Left lung (tissue), 14 donors: ENCODE measurements at places on chromosomes 5 and 9. TPM values are rescaled to one million over a fixed set of nuclear protein-coding genes. Genes with fewer than 3 reads are reported as not detected.

PCDHB4 gene
- polyA plus RNA-seq: 3.5 TPM

TYRP1 gene
- 9.9 TPM for polyA plus RNA-seq

NR5A1 gene
- polyA plus RNA-seq: not detected

SEMA5A gene
- polyA plus RNA-seq: 18.7 TPM

EIF4EBP3 gene
- 12.1 TPM for polyA plus RNA-seq

CARD6 gene
- 6.3 TPM for polyA plus RNA-seq

SLC6A7 gene
- 0.13 TPM for polyA plus RNA-seq

ADGRV1 gene
- 12.5 TPM for polyA plus RNA-seq

IFNK gene
- not detected for polyA plus RNA-seq

- DNase-seq: no peak
- H3K4me1 ChIP-seq: no peaks in the 10 kb centered on the region
- H3K27ac ChIP-seq: no peak overlapping the region
- H3K36me3 ChIP-seq: no peaks in the 10 kb centered on the region
- no peaks in the 10 kb centered on the region for H3K27me3 ChIP-seq
Measured at GRCh38 chr9:76926324-76926741, 20.4 kb upstream of the PRUNE2 start.

- peaks cover 62% of the 10 kb centered on the region for H3K27me3 ChIP-seq
- no peaks in the 10 kb centered on the region for H3K4me1 ChIP-seq
- H3K27ac ChIP-seq: no peak overlapping the region
- DNase-seq: no peak
Measured at GRCh38 chr5:73367650-73368049, 80.9 kb downstream of the FOXD1 start.

GRCh38 chr9:19371942-19372341 is 8.1 kb downstream of the RPS6 start:
- no peak overlapping the region for H3K27ac ChIP-seq
- H3K27me3 ChIP-seq: no peaks in the 10 kb centered on the region
- no peak for DNase-seq

DNA sequence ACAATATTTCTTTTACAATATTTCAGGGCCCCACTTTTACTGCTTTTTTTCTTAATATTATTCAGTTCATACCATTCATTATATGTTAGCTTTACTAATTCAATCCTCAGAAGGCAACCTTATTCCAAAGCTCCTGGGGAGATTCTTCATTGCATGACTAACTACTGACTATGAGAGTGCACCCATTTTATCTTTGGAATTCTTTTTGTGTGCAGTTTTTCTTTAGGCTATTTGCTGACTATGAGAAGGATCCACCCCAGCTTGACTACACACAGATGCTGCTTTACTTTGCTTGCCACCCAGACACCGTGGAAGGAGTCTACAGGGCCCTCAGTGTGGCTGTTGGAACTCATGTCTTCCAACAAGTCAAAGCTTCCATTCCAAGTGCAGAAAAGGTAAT is 56.9 kb upstream of the IL7R start:
- no peak overlapping the region for H3K27ac ChIP-seq
- H3K4me1 ChIP-seq: peaks cover 14% of the 10 kb centered on the region
- no peaks in the 10 kb centered on the region for H3K27me3 ChIP-seq
- no peaks in the 10 kb centered on the region for H3K36me3 ChIP-seq
- DNase-seq: no peak

DNA sequence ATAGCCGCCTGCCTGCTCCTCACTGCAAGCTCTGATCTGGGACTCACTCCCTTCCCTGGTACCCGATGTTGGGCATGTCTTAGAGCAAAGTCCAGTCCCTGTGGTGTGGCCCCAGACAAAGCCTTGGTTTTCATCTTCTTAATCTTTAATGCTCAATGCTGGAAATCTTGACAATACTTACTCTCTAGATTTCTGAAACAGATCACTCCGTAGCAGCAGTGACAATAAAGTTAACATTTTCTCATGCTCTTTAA is 260.2 kb upstream of the IRX2 start:
- H3K36me3 ChIP-seq: no peaks in the 10 kb centered on the region
- no peaks in the 10 kb centered on the region for H3K4me1 ChIP-seq
- no peak for DNase-seq
- no peaks in the 10 kb centered on the region for H3K27me3 ChIP-seq
- H3K4me3 ChIP-seq: no peak overlapping the region

GRCh38 chr5:39256477-39257235 is 37.3 kb upstream of the FYB1 start:
- H3K27ac ChIP-seq: peak overlapping the region; percentile 82
- no peaks in the 10 kb centered on the region for H3K36me3 ChIP-seq
- H3K4me1 ChIP-seq: no peaks in the 10 kb centered on the region

GRCh38 chr5:34673463-34674125 is 17.5 kb downstream of the RAI14 start:
- H3K27ac ChIP-seq: no peak overlapping the region
- no peak for DNase-seq
- peaks cover 4% of the 10 kb centered on the region for H3K4me1 ChIP-seq
- no peak overlapping the region for H3K4me3 ChIP-seq
- H3K27me3 ChIP-seq: no peaks in the 10 kb centered on the region

GRCh38 chr5:143247134-143247815 is 156.2 kb downstream of the NR3C1 start:
- no peak overlapping the region for H3K27ac ChIP-seq
- H3K4me3 ChIP-seq: no peak overlapping the region
- H3K4me1 ChIP-seq: no peaks in the 10 kb centered on the region
- no peaks in the 10 kb centered on the region for H3K36me3 ChIP-seq

DNA sequence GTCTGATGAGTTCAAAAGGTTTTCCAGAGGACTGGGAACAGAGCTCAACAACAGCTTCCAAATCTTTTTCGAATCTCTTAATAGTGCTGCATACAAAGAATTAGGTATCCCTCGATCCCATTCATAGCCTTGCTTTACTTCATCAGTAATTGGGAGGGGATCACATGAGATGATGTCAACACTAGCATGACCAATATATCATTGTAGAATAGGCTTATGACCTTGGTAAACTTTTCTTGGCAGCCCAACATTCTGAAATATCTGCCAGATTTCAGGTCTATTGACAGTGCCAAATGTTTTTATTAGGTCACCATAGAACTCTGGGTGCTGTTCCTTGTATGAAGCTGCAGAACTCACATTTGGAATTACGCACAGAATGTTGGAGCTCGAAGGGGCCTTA is 228.9 kb downstream of the FGF10 start:
- no peak overlapping the region for H3K4me3 ChIP-seq
- no peak overlapping the region for H3K27ac ChIP-seq

GRCh38 chr9:132381966-132382541 is 24.6 kb downstream of the TTF1 start:
- H3K36me3 ChIP-seq: no peaks in the 10 kb centered on the region
- H3K4me1 ChIP-seq: no peaks in the 10 kb centered on the region
- DNase-seq: no peak
- H3K4me3 ChIP-seq: no peak overlapping the region
- H3K27me3 ChIP-seq: no peaks in the 10 kb centered on the region
- peak overlapping the region; percentile 61 for H3K27ac ChIP-seq

- H3K36me3 ChIP-seq: no peaks in the 10 kb centered on the region
- H3K4me3 ChIP-seq: no peak overlapping the region
- H3K4me1 ChIP-seq: no peaks in the 10 kb centered on the region
- DNase-seq: no peak
- H3K27me3 ChIP-seq: no peaks in the 10 kb centered on the region
- no peak overlapping the region for H3K27ac ChIP-seq
Measured at GRCh38 chr9:29285818-29286217, 1712.5 kb upstream of the C9orf72 start.

GRCh38 chr5:79236362-79236969 is 535 bp downstream of the JMY start:
- peaks cover 4% of the 10 kb centered on the region for H3K4me1 ChIP-seq
- no peaks in the 10 kb centered on the region for H3K36me3 ChIP-seq
- peak overlapping the region; percentile 97 for H3K4me3 ChIP-seq

DNA sequence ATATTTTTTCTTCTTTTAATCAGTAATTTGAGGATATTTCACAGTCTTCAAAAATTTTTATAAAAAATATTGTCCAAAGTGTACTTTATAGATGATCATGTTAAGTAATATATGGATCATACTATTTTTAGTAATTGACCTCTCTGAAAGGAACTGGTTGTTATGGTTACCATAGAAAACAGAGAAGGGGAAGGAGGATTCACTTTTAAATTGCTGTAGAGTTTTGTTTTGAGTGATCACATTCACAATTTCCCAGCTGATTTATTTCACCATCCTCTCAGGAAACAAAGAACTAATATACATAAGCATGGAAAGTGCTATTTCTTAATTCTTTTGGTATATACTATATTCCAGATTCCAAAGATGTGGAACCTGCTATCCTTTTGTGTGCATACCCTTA is 56.5 kb upstream of the NREP start:
- H3K27me3 ChIP-seq: no peaks in the 10 kb centered on the region
- H3K4me1 ChIP-seq: no peaks in the 10 kb centered on the region
- H3K36me3 ChIP-seq: no peaks in the 10 kb centered on the region
- no peak overlapping the region for H3K27ac ChIP-seq
- no peak overlapping the region for H3K4me3 ChIP-seq

- no peaks in the 10 kb centered on the region for H3K4me1 ChIP-seq
- DNase-seq: no peak
- no peak overlapping the region for H3K4me3 ChIP-seq
- no peaks in the 10 kb centered on the region for H3K27me3 ChIP-seq
Measured at GRCh38 chr5:122515709-122516431, 203.8 kb downstream of the SNCAIP start.

DNA sequence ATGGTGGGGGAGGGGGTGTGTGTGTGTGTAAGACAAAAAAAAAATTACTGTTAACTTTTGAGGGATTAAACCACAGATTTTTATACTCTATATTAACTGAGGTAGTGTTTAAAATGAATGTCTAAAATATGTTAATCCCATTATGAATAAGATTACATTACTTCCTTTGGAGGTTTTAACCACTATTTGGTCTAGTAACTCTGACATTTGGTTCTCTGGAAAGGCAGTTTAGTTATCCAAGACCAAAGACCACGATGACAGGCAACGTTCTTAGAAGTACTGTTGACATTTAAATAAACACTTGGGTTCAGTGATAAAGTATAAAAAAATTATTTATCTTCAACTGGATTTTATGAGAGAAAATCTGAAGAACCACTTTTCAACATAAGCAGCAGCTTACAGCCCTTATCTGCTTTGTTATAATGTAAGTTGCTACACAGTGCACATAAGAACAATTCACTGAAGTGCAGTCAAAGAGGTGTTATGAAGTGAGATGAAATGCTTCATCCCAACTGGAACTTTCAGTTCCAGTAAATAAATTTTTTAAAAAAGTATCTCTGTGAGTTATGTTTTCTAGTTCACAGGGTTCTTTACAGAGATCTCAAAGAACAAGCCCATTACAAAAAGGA is 94.5 kb downstream of the OSMR start:
- H3K27me3 ChIP-seq: no peaks in the 10 kb centered on the region
- H3K36me3 ChIP-seq: peaks cover 78% of the 10 kb centered on the region
- no peak for DNase-seq
- no peak overlapping the region for H3K27ac ChIP-seq
- H3K4me1 ChIP-seq: no peaks in the 10 kb centered on the region

DNA sequence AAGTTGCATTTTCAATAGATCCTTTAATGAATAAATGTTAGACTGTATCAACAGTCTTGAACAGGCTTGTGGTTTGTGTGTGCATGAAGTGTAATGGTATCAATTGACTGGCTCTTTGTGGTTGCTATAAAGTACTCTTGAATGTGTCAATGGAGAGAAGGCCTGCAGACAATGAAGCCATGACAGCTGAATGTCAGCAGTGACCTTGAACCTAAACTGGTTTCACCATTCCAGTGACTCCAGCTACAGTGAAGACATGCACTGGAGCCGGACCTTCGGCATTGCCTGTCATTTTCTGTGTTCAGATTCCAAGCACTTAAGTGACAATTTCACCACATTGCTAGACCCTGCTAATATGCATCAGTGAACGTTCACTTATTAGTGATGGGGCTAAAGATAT is 276.0 kb upstream of the TMEM161B start:
- H3K36me3 ChIP-seq: no peaks in the 10 kb centered on the region
- no peak overlapping the region for H3K4me3 ChIP-seq
- H3K27me3 ChIP-seq: no peaks in the 10 kb centered on the region
- no peak overlapping the region for H3K27ac ChIP-seq
- no peaks in the 10 kb centered on the region for H3K4me1 ChIP-seq

DNA sequence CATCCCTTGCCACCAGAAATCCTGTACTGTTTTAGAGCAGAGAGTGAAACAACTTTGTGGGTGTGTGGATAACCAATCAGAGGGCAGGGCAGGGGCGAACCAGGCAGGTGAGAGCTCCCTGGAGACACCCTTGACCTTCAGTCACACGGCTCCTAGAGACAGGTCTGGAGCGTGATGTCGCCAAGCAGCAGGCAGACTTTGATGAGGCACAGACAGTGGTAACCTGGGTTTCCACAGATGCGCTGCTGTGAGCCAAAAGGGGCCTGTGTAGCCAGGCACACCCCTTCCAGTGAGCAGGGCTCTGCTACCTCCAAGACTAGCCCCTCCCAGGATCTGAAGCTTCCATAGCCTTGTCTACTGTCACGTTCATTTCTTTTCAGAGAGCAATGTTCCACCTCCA is 317.8 kb upstream of the ADCY2 start:
- no peak overlapping the region for H3K4me3 ChIP-seq
- H3K27ac ChIP-seq: no peak overlapping the region
- H3K36me3 ChIP-seq: no peaks in the 10 kb centered on the region
- no peaks in the 10 kb centered on the region for H3K4me1 ChIP-seq
- no peak for DNase-seq

GRCh38 chr9:98780059-98780749 is 16.2 kb downstream of the ANKS6 start:
- H3K4me3 ChIP-seq: no peak overlapping the region
- H3K4me1 ChIP-seq: no peaks in the 10 kb centered on the region
- no peaks in the 10 kb centered on the region for H3K27me3 ChIP-seq
- DNase-seq: no peak

GRCh38 chr5:1171340-1171941 is 30.0 kb upstream of the SLC6A19 start:
- H3K4me3 ChIP-seq: no peak overlapping the region
- DNase-seq: no peak
- H3K27me3 ChIP-seq: no peaks in the 10 kb centered on the region
- H3K27ac ChIP-seq: no peak overlapping the region

- H3K4me3 ChIP-seq: no peak overlapping the region
- DNase-seq: no peak
- H3K36me3 ChIP-seq: no peaks in the 10 kb centered on the region
- H3K4me1 ChIP-seq: peaks cover 71% of the 10 kb centered on the region
- peak overlapping the region; percentile 72 for H3K27ac ChIP-seq
- no peaks in the 10 kb centered on the region for H3K27me3 ChIP-seq
Measured at GRCh38 chr5:142982821-142983200, 212.6 kb downstream of the ARHGAP26 start.

DNA sequence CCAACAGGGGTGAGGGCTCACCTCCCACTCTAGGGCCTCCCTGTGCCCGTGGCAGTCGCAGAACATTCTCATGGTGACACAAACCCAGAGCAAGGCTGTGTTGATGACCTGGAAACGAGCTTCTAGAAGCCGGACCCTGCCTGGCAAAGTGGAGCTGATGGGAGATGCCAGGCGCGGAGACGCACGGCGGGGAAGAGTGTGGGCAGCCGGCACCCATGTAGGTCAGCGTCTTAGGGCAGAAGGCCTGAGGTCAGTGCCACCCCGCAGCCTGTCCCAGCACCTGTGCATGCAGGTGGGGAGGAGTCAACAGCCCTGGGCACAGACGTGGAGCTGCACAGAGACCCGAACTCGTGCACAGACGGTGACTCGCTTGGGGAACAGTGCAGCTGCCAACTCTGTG is 5.4 kb downstream of the SLC6A18 start:
- no peaks in the 10 kb centered on the region for H3K4me1 ChIP-seq
- H3K4me3 ChIP-seq: no peak overlapping the region
- H3K36me3 ChIP-seq: no peaks in the 10 kb centered on the region
- DNase-seq: no peak
- no peaks in the 10 kb centered on the region for H3K27me3 ChIP-seq
- no peak overlapping the region for H3K27ac ChIP-seq
